ENCODE measurements at places on chromosomes 3 and 15. TPM values are rescaled to one million over a fixed set of nuclear protein-coding genes. Genes with fewer than 3 reads are reported as not detected.

GRCh38 chr3:194730365-194730764 lies 44.7 kb downstream of the FAM43A start:
- H3K36me3 ChIP-seq: no peaks in the 10 kb centered on the region
- no peaks in the 10 kb centered on the region for H3K4me1 ChIP-seq
- no peak overlapping the region for H3K4me3 ChIP-seq
- peaks cover 4% of the 10 kb centered on the region for H3K27me3 ChIP-seq
- DNase-seq: no peak
- no peak overlapping the region for H3K27ac ChIP-seq

NEDD4 gene
- 29.0 TPM for total RNA-seq

DNA sequence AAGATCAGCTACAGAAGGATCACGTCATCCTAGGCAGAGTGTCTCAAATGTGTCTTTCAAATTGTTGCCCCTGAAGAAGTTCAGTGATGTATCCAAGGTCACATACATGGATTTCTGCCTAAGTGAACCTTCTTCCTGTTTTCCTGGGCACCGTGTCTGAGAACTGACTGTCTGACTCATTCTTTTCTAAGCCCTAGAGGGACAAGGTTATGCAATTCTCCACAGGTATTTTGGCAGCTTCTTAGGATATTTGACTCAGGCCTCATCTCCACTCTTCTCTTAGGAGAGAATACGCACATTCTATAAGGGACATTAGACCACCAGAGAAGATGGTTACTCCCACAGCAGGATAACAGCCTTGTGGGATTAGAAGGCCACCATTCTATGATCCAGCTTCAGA lies 391.9 kb upstream of the THBS1 start:
- peaks cover 3% of the 10 kb centered on the region for H3K4me1 ChIP-seq
- peak; percentile 59 for DNase-seq
- H3K36me3 ChIP-seq: no peaks in the 10 kb centered on the region
- H3K27ac ChIP-seq: no peak overlapping the region

TICRR gene
- total RNA-seq: 1.2 TPM

DNA sequence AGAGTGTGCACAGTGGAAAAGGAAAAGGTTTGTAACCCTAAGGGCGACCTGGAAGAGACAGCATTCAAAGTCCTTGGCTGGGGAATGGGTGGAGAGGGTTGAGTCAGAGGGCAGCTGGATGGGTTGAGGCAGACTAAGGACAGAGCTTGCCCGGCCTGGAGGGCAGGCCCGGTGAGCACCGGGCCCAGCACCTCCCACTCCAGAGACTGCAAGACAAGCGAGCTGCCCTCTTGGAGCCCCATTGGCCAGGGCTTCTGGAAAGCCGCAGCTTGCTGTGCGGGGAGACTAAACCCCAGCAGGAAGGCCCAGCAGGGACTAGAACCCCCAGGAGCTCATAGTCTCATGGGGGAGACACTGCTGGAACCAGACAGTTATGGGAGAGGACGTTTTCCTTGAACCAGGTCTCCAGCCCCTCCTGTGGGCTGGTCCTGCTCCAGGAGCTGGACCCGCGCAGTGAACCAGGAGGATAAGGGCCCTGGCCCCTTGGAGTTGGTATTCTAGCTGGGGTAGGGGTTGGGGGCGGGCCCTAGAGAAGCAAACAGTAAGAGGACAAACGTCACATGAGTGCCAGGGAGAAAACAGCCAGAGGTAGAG lies 59.1 kb downstream of the RGMA start:
- peaks cover 12% of the 10 kb centered on the region for H3K36me3 ChIP-seq
- no peak overlapping the region for H3K4me3 ChIP-seq
- H3K27me3 ChIP-seq: no peaks in the 10 kb centered on the region
- DNase-seq: peak; percentile 47
- H3K4me1 ChIP-seq: peaks cover 15% of the 10 kb centered on the region

CHRNA7 gene
- 0.26 TPM for total RNA-seq

VPS13C gene
- 77.3 TPM for total RNA-seq

DNA sequence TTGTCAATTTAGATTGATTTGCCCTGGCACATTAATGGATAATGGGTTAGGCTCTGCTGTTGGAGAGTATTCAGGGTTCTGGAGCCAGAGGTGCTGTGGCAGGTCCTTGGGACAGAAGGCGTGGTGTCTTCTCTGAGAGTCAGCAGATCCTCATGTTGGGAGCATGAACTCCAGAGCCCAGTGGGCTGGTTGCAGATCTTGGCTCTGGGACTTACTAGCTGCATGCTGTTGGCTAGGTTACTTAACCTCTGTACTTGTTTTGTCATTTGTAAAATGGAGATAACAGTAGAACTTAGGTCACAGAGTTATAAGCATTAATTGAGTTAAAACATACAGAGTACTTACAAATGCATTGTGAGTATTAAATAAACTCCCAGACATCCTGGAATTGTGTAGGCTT lies 77.6 kb downstream of the CCK start:
- H3K27me3 ChIP-seq: no peaks in the 10 kb centered on the region
- no peak overlapping the region for H3K4me3 ChIP-seq

ASB14 gene
- total RNA-seq: not detected

GRCh38 chr15:48891232-48891765 lies 13.4 kb downstream of the EID1 start:
- no peak overlapping the region for H3K4me3 ChIP-seq
- no peaks in the 10 kb centered on the region for H3K27me3 ChIP-seq
- H3K36me3 ChIP-seq: no peaks in the 10 kb centered on the region
- H3K27ac ChIP-seq: no peak overlapping the region
- peaks cover 3% of the 10 kb centered on the region for H3K4me1 ChIP-seq

ITGA11 gene
- total RNA-seq: 29.6 TPM

DNA sequence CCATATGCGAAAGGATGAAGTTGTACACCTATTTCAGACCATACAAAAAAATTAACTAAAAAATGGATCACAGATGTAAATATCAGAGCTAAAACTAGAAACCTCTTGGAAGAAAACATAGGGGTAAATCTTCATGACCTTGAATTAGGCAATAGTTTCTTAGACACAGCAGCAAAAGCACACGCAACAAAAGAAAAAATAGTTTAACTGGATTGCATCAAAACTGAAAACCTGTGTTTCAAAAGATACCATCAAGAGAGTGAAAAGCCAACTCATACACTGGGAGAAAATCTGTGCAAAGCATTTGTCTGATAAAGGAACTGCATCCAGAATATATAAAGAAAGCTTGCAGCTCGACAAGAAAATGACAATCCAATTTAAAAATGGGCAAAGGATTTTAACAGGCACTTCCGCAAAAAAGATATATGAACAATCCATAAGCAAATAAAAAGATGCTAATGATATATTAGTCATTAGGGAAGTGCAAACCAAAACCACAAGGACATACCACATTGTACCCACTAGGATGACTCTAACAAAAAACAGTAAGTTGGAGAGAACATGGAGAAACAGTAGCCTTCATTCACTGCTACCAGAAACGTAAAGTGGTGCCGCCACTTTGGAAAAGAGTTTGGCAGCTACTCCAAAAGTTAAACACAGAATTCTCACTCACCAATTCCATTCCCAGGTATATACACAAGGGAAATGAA lies 263.1 kb downstream of the ADAMTS17 start:
- DNase-seq: peak; percentile 68
- H3K4me1 ChIP-seq: no peaks in the 10 kb centered on the region

CHDH gene
- 0.77 TPM for total RNA-seq

DNA sequence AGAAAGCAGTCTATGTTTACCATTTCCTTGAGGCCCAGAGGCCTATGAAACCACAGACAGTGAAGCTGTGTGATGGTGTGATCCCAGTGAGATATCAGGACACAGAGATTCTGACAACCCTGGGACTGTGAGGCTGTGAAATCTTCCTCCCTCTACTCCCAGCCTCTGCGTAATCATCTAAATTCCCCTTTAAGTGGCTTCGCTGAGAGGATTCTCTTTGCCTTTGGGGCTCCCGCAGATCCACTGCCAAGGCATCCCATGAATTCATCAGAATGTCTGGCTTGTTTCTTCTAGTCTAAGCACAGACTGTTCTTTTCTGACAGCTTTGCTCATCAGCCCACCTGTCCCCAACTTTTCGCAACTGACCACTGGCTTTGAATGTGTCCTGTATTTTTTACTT lies 901.2 kb upstream of the NR2F2 start:
- no peak overlapping the region for H3K4me3 ChIP-seq
- no peak for DNase-seq
- no peaks in the 10 kb centered on the region for H3K4me1 ChIP-seq
- H3K27me3 ChIP-seq: no peaks in the 10 kb centered on the region
- H3K27ac ChIP-seq: no peak overlapping the region

RPL4 gene
- 1,689 TPM for total RNA-seq

GRCh38 chr15:99502182-99502581 lies 63.6 kb upstream of the MEF2A start:
- no peak for DNase-seq
- H3K4me1 ChIP-seq: peaks cover 4% of the 10 kb centered on the region
- no peaks in the 10 kb centered on the region for H3K27me3 ChIP-seq

GRCh38 chr15:80745888-80746287 lies 33.3 kb upstream of the CEMIP start:
- H3K4me3 ChIP-seq: no peak overlapping the region
- H3K27me3 ChIP-seq: no peaks in the 10 kb centered on the region
- H3K27ac ChIP-seq: no peak overlapping the region
- peaks cover 4% of the 10 kb centered on the region for H3K36me3 ChIP-seq
- H3K4me1 ChIP-seq: peaks cover 5% of the 10 kb centered on the region

- no peak for DNase-seq
- no peak overlapping the region for H3K4me3 ChIP-seq
- H3K36me3 ChIP-seq: no peaks in the 10 kb centered on the region
- H3K27me3 ChIP-seq: no peaks in the 10 kb centered on the region
- H3K27ac ChIP-seq: no peak overlapping the region
These were observed 85.5 kb upstream of the GBE1 start for GRCh38 chr3:81846988-81847387.

HLTF gene
- 51.4 TPM for total RNA-seq

ZMAT3 gene
- 37.8 TPM for total RNA-seq

- DNase-seq: no peak
- no peaks in the 10 kb centered on the region for H3K27me3 ChIP-seq
- no peaks in the 10 kb centered on the region for H3K4me1 ChIP-seq
- no peak overlapping the region for H3K27ac ChIP-seq
These were observed 176.7 kb upstream of the CADPS start for GRCh38 chr3:63051920-63052319.

GRCh38 chr3:196867155-196867506 lies 589 bp upstream of the SENP5 start:
- H3K27ac ChIP-seq: peak overlapping the region; percentile 92
- no peaks in the 10 kb centered on the region for H3K36me3 ChIP-seq
- no peaks in the 10 kb centered on the region for H3K4me1 ChIP-seq
- DNase-seq: no peak
- H3K27me3 ChIP-seq: no peaks in the 10 kb centered on the region
- peak overlapping the region; percentile 67 for H3K4me3 ChIP-seq

CYP19A1 gene
- 3.9 TPM for total RNA-seq

DNA sequence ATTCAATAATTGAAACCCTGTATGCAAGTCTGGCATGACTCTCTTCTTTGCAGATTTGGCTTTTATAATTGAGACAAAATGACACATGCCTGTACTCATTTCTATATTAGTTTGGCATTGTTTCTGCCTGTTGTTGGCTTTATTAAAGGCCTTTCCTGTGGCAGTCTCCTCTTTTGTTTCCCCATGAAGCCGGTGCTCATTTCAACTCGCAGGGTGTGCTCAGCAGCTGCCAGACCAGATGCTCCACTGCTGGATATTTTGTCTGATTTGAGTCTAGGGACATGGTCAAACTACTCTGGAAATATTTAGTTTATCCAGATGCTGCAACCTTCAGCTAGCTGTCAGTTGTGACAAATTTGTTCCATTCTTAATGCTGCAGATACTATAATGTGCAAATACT lies 445.3 kb downstream of the NAALADL2 start:
- no peak for DNase-seq
- H3K4me1 ChIP-seq: no peaks in the 10 kb centered on the region
- no peak overlapping the region for H3K4me3 ChIP-seq
- no peaks in the 10 kb centered on the region for H3K27me3 ChIP-seq
- H3K27ac ChIP-seq: no peak overlapping the region

- no peak overlapping the region for H3K4me3 ChIP-seq
- H3K36me3 ChIP-seq: no peaks in the 10 kb centered on the region
- H3K27me3 ChIP-seq: no peaks in the 10 kb centered on the region
- DNase-seq: no peak
- no peak overlapping the region for H3K27ac ChIP-seq
These were observed 1062.4 kb downstream of the FHIT start for GRCh38 chr3:60188803-60189202.

GRCh38 chr3:43153216-43154083 lies 47.6 kb upstream of the POMGNT2 start:
- no peak overlapping the region for H3K4me3 ChIP-seq
- peak; percentile 100 for DNase-seq
- H3K4me1 ChIP-seq: peaks cover 11% of the 10 kb centered on the region
- peaks cover 13% of the 10 kb centered on the region for H3K27me3 ChIP-seq
- no peaks in the 10 kb centered on the region for H3K36me3 ChIP-seq
- peak overlapping the region; percentile 29 for H3K27ac ChIP-seq

TMPRSS7 gene
- not detected for total RNA-seq

SERPINI2 gene
- total RNA-seq: not detected

GRCh38 chr3:42960282-42960681 lies 18.8 kb upstream of the GASK1A start:
- H3K4me3 ChIP-seq: no peak overlapping the region
- no peaks in the 10 kb centered on the region for H3K36me3 ChIP-seq
- no peaks in the 10 kb centered on the region for H3K27me3 ChIP-seq
- no peaks in the 10 kb centered on the region for H3K4me1 ChIP-seq
- H3K27ac ChIP-seq: no peak overlapping the region

DNA sequence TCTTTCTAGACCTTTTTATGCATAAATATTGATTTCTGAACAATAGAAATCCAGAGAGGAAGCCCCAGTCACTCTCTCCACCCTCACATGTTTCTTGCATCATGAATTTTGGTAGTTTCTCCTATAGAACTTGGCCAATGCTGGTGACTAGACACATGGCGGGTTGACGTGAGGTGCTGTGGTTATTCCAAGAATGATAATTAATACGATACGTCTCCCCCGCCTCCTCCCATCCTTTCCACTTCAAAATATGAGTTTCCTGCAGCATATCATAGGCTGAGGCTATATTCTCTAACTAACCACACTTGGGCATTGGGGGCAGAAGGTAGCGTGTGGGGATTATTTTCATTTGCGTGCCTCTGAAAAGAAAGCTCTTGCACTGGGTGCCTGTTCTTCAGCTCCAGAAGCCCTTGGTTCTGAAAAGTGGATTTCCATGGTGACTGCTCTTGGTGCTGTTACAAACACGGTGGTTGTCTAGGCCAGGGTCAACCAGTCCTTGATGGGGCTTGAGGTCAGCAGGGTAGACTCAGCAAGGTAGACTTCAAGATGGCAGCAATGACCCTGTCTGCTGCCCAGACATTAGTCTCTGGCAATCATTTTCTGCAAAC lies 5.3 kb downstream of the TNFSF10 start:
- H3K4me3 ChIP-seq: no peak overlapping the region
- no peaks in the 10 kb centered on the region for H3K36me3 ChIP-seq
- peaks cover 6% of the 10 kb centered on the region for H3K4me1 ChIP-seq
- no peak for DNase-seq

AHSG gene
- not detected for total RNA-seq

DNA sequence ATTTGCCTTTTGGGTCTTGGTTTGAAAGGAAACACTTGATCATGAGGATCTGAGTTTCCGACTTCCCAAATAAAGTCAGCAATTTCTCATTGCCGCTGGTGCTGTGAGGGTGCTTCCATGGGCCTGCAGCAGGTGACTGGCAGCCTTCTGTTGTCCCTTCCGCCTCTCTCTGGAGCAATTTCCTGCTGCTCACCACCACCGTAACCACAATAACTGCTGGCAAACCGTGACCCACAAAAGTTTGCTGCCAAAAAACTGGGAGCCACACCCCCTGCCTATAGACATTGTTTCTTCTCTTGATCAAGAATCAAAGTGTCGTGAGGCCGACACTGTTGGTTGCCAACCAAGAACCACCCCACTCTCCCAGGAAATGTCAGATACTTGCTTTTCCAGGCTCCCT lies 164.0 kb downstream of the NR2F2 start:
- H3K27me3 ChIP-seq: no peaks in the 10 kb centered on the region
- H3K36me3 ChIP-seq: no peaks in the 10 kb centered on the region
- H3K4me1 ChIP-seq: no peaks in the 10 kb centered on the region

CCR1 gene
- 1.3 TPM for total RNA-seq
